ENCODE measurements at places on chromosomes 13 and 19. TPM values are rescaled to one million over a fixed set of nuclear protein-coding genes. Genes with fewer than 3 reads are reported as not detected.

Gene TJP3
- not detected for total RNA-seq

DNA sequence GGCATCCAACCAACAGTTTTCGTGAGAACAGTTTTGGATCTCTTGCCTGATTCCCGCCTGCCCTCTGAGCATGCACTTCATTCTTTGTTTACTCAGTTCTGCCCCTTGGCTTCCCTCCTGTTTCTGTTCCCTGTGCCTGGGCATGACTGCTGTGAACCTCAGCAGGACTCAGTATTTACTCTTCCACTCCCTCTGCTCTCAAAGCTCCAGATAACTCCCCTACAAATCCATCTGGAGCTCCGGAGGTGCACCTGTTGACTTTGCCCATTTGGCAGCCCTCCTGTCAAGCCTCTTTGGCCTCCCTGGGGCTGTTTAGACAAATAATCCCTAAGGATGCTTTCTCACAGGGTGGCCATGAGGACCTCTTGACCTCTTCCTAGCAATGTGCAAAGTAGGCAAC, 34.2 kb upstream of the ARGLU1 start:
- no peaks in the 10 kb centered on the region for H3K4me1 ChIP-seq
- no peak overlapping the region for H3K4me3 ChIP-seq
- 0 out of 2 replicates have a peak, but pooled peaks cover 3% of the 10 kb centered on the region for H3K27me3 ChIP-seq
- DNase-seq = no peak

DNA sequence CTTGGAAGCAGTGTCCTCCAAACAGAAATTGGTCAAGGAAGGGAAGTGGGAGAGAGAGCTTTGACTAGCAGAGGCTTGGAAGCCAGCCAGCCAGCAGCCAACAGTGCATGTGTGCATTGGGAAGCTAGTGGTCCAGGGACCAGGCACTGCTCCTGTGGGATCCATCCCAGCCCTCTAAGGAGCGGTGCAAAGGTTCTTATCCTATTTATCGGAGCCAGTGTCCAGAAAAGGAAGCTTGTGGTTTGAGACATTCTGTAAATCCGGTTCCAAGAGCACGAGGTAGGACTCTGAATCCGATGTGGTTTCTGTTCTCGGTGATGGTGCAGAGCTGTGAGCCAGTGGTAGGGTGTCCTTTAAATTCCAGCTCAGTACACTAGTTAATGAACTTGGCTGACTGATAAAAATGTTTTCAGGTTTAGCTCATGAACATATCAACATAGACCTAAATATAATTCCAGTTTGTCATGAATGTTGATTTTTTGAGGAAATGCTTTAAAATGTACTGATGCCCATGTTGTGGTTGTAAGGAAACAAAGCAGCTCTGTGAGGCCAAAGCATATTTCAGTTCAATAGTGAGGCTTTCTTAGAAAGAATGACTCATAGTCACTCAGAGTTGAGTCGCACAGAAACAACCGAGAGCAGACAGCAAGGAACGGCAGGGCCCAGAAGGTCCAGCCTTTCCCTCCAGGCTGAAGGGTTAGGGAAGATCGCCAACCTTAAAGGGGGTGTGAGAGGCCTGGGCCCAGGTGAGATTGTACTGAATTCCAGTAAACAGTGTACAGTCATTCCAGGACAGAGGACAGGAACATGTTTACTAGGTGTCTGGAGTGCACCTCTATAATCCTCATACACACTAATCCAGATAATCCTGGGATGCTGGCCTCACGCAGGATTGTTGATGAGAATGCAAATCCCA, 21.5 kb upstream of the GARRE1 start:
- peaks cover 17% of the 10 kb centered on the region for H3K36me3 ChIP-seq
- peak; percentile 96 for DNase-seq
- no peaks in the 10 kb centered on the region for H3K27me3 ChIP-seq
- H3K4me3 ChIP-seq = peak overlapping the region; percentile 25
- H3K4me1 ChIP-seq = peaks cover 46% of the 10 kb centered on the region

DNA sequence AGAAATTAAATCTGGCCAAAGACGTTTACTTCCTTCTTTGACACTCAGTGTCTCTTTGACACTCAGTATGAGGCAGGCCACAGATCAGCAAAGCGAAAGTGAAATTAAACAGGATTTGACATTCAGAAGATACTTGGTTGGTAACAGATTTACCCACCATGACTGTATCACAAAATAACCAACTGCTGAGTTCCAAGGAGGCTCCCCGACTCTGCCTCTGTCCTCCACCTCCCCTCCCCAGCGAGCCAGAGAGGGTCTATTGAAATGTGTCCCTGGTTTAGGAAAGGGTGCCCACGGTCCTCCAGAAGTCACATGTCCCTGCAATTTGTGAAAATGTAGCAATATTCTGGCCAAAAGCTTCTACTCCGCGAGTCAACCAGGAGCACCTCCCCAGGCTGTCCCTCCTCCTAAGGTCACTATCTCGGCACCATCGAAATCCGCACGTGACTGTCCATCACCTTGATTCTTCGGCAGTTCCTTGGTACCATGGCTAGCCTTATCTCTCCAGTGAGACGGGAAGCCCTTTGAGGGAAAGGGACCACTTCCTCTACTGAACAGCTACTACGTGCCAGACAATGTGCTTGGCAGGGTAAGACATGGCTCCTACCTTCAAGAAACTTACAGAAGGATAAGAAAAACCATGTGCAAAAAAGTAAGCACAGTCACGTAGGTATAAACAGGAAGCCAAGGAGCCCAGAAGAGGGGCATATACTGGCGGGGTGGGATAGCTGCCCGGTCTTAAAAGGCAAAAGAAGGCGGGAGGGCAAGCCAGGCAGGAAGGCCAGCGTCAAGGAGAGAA, 1.5 kb downstream of the N4BP2L1 start:
- peaks cover 4% of the 10 kb centered on the region for H3K4me1 ChIP-seq
- H3K27ac ChIP-seq = no peak overlapping the region
- peak overlapping the region; percentile 70 for H3K4me3 ChIP-seq
- no peaks in the 10 kb centered on the region for H3K27me3 ChIP-seq
- H3K36me3 ChIP-seq = peaks cover 21% of the 10 kb centered on the region
- DNase-seq = peak; percentile 55

GRCh38 chr13:46748300-46748699, 48.7 kb downstream of the ESD start:
- no peaks in the 10 kb centered on the region for H3K27me3 ChIP-seq
- 0 out of 2 replicates have a peak, but pooled peaks cover 4% of the 10 kb centered on the region for H3K36me3 ChIP-seq
- no peak overlapping the region for H3K27ac ChIP-seq
- no peak overlapping the region for H3K4me3 ChIP-seq
- H3K4me1 ChIP-seq = peaks cover 26% of the 10 kb centered on the region

Data from GM23248 (cell line).